Activated CD4-positive, alpha-beta T cell treated with anti-CD3 and anti-CD28 coated beads, Interleukin-2, amount 50 U/mL, for 16 hours (primary cell): ENCODE measurements at places on chromosomes 2 and 18.

DNA sequence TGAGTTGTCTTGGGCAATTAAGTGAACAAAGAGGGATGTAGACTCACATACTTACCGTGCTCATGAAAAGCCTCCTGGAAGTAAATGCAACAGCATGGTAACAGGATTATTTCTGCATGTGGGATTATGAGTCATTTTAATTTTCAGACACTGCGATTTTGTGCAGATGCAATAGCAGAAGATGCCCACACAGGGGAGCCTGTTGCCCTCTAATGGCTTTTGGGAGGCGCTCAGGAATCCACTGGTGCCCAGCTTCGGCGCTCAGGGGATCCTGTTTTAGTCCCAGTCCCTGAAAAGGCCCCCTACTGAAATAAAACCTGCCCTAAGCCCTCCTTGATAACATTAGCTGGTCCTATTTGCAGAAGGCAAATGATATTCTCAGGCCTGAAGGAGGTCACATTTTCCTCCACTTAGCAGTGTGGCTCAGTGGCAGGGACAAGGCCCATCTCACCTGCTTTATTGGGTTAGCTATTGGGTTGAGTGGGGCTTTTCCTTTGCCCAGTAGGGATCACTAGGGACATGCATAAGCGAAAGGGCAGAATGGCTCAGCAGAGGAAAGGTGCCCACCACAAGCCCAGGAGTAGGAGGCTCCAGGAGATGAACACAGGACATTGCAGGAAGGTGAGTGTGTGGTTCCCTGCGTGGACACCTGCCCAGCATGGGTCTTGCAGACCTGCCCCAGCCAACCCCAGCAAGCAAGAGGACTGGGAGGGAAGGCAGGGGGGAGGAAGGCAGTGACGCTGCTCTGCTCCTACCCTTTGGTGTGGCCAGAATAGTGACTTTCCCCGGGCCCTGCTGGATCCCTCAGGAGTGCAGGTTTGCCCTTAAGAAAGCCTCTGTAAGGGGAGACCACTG, 26.5 kb upstream of the KCNS3 start:
- DNase-seq: peak; percentile 51

DNA sequence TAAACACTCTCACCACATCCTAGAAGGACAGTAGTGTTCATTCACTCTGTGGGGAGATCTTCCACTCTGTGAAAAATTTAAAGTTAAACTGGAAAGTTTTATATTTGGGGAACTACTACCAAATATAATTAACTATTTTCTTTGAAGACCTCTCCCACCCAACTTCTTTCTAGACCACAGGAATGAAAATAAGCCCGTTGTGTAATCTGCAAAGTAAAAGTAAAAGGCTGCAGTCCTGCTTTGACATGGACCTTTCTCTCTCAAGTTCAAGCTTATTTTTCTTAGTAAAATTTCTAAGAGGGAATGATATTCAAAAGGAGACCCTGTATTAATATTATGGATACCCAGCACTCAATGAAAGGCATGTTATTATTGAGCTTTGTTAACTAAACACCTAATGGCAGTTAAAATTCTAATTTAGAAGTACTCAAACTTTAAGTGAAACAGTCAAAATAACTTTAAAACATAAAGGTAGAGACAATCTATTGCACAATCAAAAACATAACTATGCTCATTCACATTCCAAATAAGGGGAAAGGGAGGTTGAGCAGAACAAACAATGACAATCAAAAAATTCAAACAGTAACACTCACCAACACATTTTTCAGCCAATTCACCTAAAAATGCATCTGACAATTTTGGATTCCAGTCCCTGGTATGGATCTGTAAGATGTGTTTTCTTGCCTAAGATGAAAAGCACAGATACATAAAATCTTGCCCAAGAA, 98.5 kb downstream of the ATAD2B start:
- no peak for DNase-seq

DNA sequence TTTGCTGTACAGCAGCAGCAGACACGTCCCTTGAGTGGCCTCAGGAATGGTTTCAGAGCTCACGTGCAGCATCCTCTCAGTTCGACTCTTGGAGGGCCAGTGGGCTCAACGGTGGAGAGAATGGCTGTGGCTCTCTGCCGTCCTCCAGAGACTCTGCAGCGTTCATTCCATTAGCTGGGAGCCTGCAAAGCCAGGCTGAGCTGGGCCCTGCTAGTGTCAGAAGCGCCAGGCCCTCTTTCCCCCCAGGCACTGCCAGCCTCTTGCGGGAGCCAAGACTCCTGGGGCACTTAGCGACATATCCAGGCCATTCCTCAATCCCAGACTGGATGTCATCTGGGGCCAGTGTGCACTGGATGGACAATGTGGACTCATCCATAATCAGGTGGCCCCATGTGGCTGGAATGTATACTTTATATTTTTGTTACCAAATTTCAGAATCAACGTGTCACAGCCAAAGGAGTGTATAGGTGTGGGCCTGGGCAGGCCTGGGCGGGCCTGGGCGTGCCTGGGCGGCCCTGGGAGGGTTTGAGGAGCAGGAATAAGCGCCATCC, 125.1 kb upstream of the EPAS1 start:
- DNase-seq: no peak

GRCh38 chr2:71474116-71474743, 20.9 kb downstream of the DYSF start:
- no peak for DNase-seq

GRCh38 chr2:74919827-74920226, 38.6 kb upstream of the POLE4 start:
- DNase-seq: peak; percentile 69

GRCh38 chr2:241314226-241315092, 1.0 kb downstream of the HDLBP start:
- no peak for DNase-seq

- no peak for DNase-seq
These were observed 868.8 kb downstream of the EPHA4 start for GRCh38 chr2:220703279-220703678.

DNA sequence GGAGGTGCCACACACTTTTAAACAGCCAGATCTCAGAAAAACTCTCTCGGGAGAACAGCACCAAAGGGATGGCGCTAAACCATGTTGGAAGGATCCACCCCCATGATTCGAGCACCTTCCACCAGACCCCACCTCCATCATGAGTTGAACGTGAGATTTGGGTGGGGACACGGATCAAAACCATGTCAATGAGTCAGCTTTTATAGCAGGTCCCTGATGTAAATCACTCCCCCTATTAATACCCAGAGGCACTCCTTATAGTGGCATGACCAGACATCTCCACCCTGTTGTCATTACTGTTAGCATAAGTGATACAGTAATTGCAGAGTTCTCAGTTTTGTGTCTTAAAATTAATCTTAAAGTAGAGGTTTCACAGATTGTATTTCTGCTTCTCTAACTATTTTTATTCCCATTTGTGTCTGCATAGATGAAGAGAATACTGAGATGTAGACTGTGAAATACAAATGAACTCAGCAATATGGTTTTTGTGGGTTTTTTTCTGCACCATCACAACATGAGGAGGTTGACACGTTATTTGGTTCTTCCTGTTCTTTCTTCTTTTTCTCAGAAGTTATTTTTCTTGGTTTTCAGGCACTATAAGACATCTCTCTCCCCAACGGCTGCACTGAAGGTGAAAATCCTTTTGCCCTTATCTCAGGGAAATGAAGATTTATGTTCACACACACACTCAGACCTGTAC, 218.2 kb downstream of the ARL4C start:
- peak; percentile 80 for DNase-seq

DNA sequence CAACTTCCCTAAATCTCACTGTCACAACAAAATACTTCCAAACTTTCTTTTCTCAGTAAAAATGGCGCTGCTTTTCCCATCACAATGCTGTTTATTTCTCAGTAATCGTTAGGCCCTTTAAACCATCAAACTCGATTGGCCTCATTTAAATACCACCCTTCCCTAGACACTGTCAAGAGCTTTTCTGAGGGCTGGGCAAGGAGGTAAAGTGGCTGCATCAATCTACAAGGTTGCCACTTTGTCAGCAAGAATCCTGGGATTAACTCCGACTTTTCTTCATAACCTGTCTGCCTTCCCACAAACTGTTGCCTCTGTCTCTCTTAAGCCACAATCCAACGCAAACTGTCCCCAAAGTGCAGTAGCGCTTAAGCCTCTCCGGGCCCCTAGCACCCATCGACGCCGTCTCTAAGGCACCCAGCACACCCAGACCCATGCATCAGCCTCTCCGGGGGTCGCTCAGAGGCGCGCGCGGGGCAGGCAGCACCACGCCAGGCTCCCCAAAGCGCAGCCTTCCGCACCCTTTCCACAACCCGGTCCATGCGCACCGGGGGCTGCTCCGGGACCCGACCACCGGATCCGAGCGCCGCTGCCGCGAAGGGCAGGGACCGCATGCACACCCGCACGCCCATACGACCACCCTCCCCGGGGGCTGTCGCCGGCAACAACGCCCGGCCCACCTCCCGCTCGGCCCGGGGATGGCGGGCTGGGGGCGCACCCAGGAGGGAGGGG, 683 bp downstream of the MBOAT2 start:
- DNase-seq: no peak

- DNase-seq: no peak
These were observed 593 bp downstream of the SP140L start for GRCh38 chr2:230327418-230328154.

DNA sequence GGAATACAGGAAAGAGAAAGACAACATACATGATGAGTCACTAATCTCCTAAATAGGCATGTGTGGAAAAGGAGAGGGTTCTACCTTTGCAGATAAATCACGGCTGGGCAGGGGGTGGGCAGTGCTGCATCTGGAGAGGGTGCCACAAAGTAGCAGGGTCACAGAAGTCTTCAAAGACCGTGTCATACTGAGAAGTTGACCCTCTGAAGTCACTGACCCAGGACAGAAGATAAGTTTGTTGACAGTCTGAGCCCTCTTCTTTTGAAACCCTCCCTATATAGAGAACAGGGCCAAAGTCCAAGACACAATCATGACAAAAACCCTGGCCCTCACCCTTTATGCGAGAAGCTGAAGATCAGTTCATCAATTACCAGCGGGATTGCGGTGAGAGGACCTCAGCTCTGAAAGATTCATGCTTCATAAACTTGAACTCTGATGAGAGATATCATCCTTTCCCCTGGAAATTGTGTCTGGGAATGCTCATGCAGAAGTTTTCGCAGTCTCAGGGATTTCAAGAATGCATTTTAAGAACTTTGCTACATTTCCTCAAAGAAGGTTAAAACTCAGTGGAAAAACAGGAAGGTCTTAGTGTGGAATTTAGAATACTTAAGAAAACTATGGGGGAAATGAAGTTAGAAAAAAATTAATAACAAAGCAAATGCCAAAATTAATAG, 129.5 kb downstream of the FAM124B start:
- DNase-seq: no peak

DNA sequence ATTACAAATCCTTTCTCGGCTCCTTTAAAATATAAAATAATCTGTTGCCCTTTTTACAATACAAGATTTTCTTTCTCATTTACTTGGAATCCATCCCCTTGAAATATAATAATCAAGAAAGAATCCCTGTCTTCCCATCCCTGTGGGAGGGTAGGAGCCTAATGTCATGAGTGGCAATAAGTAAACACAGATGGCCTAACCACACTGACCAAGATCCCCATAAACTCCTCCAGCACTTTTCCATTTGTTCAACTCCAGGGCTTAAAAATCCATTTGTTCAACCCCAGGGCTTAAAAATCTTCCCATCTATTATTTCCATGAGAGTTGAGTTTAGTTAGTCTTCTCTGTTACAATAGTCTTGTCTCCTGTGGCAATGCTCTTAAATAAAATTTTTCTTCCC, 297.6 kb downstream of the CDH7 start:
- DNase-seq: no peak

DNA sequence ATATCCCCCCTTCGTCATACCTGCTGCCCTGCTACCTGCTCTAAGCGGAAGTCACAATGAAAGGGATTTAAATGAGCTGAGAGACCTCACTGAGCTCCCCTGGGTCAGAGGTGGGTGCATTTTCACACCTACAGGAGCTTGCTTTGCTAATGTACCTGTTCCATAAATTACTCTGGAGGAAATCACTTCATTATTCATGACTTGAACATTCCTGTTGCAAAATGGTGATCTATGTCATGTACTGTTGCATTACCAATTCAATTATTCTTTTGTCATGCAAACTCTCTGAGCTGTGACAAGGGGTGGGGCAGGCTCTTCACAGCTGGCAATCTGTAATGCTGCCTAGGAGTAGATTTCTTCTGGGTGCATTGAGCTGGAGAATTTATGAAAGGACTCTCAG, 761.3 kb downstream of the TSN start:
- DNase-seq: no peak

DNA sequence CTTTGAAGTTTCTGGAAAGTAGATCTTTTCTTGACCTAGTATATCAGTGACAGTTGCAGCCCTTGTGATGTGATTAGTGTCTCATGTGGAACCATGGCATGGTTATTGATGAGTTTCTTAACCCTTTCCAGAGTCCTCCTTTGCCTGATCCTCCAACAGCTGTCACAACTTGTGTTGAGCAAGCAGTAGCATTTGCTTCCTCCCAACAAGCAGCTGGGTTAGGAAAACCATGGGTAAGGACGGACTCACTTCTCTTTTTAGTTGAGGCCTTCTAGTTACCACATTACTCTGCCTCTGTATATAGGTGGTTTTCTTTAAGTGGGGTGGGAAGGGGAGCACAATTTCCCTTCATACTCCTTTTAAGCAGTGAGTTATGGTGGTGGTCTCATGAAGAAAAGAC, 96.3 kb downstream of the XRCC5 start:
- no peak for DNase-seq

DNA sequence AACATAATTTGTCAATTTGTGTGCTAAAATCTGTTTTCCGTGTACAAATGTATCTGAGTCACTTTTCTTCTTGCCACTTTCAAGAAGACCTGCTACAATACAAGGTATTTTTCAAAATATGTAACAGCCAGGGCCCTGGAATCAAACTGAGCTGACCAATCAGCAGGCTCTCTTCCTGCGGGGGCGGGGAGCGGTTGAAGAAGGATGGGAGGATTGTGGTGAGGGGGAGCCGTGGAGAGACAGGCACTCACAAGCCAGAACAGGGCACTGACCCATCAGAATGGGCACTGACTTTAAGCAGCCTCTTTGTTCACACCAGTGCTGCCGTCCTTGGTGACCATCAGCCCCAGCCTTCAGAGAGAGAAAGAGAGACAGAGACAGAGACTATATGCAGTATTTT, 40.6 kb upstream of the CCNYL1 start:
- DNase-seq: no peak

DNA sequence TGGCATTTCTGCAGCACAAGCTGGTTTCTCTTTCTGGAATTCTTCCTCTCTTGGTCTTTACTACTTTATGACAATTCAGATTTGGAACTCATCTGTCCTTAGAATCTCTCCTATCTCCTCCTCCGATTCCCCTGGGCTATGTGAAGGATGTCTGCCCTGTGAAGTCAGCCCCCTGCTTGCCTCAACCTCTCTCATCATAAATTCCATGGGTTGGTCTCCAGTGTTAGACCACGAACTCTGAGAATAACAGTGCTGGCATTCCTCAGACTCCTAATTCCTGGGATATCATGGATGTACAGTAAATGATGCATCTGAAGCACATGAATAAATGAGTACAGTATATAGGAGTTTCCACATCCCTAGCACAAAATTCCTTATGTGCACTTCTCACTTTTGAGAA, 21.0 kb upstream of the CYRIA start:
- DNase-seq: no peak

- DNase-seq: no peak
These were observed 107.3 kb downstream of the MTCL1 start for GRCh38 chr18:8812631-8813030.
